COR-L47 (cell line): ENCODE measurements at places on chromosomes 5 and 9.

DNA sequence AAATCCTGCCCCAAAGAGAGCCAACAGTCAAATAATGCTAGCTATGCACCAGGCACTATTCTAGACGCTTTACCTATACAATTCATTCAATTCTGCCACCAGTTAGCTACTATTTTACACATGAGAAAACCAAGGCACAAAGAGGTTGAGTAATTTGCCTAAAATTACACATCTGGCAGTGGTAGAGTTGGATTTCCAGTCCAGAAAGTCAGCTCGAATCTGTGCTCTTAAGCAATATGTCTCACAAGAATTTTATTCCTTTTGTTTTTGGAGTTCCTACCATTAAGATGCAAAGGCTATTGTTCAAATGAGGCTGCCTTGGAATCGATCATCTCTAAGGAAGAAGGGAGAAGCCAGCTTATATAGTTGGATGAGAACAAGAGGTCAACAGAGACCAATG lies 256.9 kb upstream of the RASA1 start:
- DNase-seq = no peak

DNA sequence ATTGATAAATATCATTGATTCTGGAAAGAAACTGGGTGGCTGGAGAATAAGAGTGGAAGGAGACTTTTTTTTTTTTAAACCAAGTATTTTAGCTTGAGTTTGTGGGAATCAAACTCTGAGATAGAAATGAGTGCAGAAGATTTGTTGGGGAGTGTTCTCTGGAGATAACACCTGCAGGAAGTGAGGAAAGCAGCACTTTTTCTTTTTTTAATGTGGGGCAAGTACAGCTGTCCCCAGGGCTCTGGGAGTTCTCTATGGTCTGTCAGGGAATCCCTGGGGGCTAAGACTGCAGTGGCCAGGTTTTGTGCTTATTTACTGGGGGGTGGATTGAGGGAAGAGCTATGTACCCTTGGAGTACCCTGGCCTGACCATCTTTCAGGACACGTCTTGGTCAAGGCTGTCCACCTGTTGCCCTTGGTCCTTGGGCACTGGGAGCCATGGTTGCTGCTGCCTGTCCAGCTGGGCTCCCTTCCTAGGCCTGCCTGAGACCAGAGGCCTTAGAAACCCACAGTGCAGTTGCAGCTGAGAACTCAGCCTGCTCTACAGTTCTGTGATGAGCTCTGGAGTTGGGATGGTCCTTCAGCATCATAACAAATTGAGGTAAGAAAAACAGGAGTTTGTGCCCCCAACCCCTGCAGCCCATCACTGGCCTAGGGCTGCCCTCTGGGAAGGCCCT lies 85.8 kb downstream of the PHAX start:
- no peak for DNase-seq

- DNase-seq = peak; percentile 31
These were observed 2.9 kb upstream of the CCDC192 start for GRCh38 chr5:127700237-127700766.

DNA sequence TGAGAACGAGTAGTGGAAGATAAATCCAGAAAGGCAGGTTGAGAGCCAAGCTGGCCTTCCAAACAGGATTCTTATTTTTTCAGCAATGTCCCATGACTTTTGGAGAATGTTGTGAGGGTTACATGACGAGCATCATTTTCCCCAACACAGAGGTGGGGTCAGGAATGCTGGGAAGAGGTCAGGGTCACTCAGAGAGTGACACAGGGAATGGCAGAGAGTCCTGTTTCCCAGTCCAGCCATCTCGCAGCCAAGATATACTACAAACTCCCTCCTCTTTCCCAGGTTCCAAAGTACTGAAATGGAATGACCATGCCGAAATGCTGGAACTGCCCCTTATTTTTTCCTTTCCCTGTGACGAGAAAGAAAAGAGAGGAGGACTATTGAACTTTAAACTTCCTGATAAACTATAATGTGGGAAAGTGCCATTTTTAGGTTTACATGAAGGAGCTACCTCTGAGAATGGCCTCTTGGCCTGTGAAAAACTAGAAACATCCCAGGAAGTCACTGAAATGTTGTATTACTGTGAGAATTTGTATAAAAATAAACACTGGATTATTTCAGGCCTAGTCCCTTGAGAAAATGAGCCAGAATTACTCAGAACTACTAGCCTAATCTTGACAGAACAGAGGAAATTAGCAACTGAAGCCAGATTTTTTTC lies 420.4 kb downstream of the CETN3 start:
- no peak for DNase-seq

- DNase-seq = no peak
These were observed 2041.4 kb upstream of the CDH9 start for GRCh38 chr5:29079771-29080170.

DNA sequence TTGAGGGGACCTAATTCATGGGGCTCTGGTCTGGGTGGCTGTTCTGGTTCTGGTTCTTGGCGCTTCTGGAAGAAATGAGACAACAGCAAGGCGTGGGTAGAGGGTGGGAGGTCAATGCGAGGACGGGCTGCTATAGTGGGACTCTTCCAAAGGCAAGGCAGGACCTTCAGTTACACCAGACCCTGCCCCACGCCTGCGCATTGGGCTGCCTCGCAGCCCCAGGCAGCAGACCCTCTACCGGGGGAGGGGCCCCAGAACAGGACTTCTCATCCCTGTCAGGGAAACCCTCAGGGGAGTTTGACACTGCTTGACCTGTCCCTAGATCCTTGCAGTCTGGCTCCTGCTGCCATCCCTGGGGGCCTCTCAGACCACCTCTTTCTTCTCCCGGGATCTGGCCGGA lies 18.5 kb downstream of the CCDC69 start:
- DNase-seq = no peak

- DNase-seq = no peak
These were observed 319.1 kb downstream of the GLIS3 start for GRCh38 chr9:3980771-3981170.

GRCh38 chr9:16120231-16120641 lies 567.4 kb downstream of the CCDC171 start:
- no peak for DNase-seq

GRCh38 chr5:54761213-54761701 lies 224.1 kb downstream of the ESM1 start:
- DNase-seq = no peak

DNA sequence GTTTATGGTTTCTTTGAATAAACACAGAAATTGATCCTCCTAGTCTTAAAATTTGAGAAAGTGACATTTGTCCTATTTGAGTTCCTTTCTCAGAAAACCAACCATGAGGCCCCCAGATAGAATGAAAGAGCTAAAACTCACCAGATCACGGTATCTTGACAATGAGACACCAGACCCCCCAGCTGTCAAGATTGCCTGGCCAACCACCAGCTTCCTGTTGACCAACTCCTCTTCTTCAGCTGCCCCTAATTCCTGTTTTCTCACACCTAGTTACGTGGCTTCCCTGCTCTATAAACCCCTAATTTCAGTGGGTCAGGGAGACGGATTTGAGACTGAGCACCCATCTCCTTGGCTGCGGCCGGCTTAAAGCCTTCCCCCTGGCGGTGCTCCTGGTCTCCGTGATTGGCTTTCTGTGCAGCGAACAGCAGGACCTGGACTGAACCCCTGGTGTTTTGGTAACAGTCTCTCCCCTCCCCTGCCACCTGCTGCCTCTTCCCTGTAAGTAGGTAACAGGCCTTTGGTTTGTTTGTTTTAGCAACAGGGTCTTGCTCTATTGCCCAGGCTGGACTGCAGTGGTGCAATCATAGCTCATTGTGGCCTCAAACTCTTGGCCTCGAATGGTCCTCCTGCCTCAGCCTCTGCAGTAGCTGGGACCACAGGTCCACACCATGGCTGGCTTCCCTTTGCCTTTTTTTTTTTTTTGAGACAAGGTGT lies 4.8 kb upstream of the ENTPD2 start:
- DNase-seq = peak; percentile 62
